Posterior vena cava (tissue), 2 donors: ENCODE measurements at places on chromosomes 12 and 14. TPM values are rescaled to one million over a fixed set of nuclear protein-coding genes. Genes with fewer than 3 reads are reported as not detected.

Gene DCN
- total RNA-seq: 1,461 TPM

Gene SMCO2
- total RNA-seq: not detected

Gene LRRK2
- 24.4 TPM for total RNA-seq

Gene SERPINA6
- total RNA-seq: not detected

Gene ARHGEF25
- total RNA-seq: 82.8 TPM

Gene GPRC5A
- total RNA-seq: 23.4 TPM

DNA sequence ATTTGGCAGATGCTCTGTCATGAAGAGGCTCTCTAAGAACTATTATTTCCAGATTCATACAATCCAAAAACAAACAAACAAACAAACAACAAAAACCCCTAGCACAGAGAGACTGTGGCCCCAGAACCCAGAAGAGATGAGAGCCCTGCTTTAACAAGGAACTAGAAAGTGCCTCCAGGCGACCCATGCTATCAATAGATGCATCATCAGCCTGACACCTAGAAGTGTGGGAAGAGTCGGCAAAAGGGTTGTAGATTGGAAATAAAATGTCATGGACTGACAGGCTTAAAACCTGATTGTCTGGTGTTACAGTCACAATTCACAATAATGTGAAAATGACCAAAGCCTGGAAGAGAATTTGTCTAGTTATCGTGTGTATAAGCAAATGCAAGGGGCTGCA lies 50.6 kb upstream of the FLRT2 start:
- DNase-seq: no peak

GRCh38 chr12:101078536-101079285 lies 131.3 kb downstream of the SLC5A8 start:
- DNase-seq: no peak

GRCh38 chr12:19003141-19003540 lies 126.4 kb upstream of the PLEKHA5 start:
- no peak for DNase-seq

DNA sequence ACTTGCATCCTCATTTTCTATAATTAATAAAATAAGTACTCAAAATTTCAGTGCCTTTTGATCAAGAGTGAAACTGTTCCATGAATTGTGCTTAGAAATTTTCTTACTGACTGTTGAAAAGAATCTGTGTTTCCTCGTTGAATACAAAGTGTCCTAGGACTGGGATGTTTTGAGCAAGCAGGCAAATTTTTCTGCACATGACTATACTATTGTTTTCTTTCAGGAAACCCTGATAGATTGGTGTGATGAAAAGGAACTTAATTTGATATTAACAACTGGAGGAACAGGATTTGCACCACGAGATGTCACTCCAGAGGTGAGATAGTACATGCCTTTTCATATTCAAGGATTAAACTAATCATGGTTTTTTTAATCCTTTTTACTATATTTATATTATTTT lies 316.3 kb downstream of the GPHN start:
- no peak for DNase-seq
